ENCODE measurements at places on chromosomes 7 and 10. TPM values are rescaled to one million over a fixed set of nuclear protein-coding genes. Genes with fewer than 3 reads are reported as not detected.

DNA sequence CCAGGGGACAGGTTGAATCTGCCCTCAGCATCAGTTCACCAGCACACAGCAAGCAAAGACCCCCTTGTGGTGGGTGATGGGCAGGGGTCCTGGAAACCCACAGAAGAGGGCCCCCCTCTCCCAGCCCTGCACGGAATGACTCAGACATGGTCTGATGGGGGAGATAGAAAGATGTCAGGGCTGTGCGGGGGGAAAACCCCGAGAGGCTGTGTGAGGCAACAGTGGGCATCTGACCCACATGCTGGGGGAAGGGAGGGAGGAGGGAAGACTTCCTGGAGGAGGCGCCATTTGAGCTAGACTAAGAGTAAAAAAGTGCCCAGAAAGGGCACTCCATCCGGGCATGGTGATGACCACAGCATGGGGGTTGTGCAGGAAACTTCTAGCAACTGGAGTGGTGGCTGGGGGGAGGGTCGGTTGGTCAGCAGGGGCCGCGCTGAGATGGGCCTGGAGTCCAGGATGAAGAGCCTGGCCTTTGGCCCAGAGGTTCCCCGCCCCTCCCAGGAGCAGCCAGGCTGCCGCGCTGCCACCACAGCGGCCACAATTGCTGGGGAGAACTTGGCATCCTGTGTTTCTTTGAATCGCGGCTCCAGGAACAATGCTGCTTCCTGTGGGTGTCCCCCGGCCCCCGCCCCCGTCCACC lies 2.5 kb downstream of the LFNG start:
- DNase-seq: no peak

GRCh38 chr7:121475806-121476205 lies 79.7 kb upstream of the FAM3C start:
- DNase-seq: no peak

The SEMA4G gene
- 1.1 TPM for total RNA-seq

DNA sequence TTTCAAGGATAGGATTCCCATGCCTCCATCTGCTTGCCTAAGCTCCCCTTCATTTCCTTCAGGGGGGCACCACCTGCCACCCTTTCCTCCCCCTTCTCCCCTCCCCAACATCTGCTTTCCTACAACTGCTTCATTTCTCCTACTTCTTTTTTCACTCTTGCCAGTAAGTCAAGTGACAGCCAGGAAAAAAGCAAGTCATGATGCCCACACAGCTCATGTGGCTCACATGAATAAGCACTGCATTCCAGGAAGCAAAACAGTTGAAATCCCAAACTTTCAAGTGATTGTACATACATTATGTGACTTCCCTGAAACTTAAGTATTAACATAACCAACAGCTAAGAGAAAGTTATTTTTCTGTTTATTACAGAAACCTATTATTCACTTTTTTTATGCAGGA lies 78.6 kb downstream of the TNS3 start:
- DNase-seq: no peak

Data from gastrocnemius medialis (tissue), 4 donors.